ENCODE measurements at places on chromosomes 6 and 20.

DNA sequence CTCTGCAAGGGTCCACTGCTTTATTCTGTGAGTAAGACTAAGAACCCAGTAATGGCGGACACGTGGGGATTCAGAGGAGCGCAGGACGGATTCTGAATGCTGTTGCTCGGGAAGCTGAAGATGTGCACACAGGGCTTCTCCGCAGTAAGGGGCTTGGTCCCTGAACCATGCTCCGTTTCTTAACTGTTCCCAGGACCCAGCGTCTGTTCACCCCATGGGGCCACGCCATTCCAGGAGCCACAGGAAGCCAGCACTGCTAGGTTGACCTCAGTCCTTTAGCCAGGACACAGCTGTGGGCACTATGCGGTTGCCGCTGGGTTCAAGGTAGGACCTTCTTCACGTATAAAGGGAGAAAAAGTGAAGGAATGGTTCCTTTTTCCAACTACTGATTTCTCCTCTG is 59.8 kb downstream of the IRF4 start:
- DNase-seq = no peak

DNA sequence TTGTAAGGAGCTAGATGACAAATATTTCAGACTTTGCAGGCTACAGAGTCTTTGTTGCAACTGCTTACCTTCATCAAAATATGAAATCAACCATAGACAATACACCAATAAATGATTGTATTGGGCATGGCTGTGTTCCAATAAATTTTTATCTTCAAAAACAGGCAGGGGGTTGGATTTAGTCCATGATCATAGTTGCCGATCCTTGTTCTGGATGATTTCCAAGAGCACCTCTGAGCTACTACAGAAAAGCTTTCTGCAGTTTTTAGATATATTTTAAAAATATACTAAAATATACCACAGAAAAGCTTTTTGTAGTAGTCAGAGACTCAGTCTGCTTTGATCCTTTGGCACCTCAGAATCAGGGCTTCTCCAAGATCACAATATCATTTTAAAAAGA is 145.0 kb downstream of the HTR1B start:
- DNase-seq = no peak

DNA sequence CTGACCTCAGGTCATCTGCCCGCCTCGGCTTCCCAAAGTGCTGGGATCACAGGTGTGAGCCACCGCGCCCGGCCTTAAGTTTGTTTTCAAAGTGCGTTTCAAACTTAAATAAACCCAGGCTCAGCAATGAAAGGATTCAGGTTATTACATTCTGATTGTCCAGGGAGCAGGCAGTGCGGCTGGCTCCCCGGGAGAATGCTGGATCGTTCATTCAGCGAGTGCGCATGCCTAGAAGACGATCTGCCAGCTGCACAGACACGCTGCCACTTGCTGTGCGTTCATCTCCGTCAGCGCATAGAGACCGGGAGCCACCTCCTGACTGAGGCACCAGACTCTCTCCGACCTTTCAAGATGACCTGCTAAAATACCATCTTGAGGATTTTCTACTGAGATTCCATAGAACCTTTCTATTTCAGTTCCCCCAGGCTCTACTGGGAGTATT is 163.9 kb upstream of the ZNF217 start:
- no peak for DNase-seq

DNA sequence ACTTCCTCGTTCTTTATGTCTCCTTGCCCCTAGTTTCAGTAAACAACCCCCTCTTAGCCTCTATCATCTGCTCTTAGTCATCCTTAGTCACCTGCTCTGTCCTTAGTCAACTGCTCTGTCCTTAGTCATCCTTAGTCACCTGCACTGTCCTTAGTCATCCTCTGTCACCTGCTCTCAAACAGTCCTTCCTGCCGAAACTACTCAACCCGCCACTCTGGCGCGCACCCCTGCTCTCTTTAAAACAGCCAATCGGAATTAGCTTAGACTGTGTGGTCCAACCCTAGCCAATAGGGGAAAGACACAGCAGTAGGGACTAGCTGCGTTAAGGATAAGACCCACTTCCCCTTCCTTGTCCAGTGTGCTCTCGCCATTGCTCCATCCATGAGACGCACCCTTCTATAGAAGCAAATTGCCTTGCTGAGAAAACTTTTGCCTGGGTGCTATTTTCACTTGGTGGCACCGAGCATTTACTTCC is 73.9 kb downstream of the BACH2 start:
- peak; percentile 46 for DNase-seq

- no peak for DNase-seq
Observed at GRCh38 chr20:1381753-1382591, 10.9 kb downstream of the FKBP1A start.

GRCh38 chr6:70315079-70315751 is 12.3 kb upstream of the COL9A1 start:
- DNase-seq = no peak

All from stimulated activated CD4-positive, alpha-beta T cell treated with anti-CD3 and anti-CD28 coated beads, TNF-alpha, amount 100 ng/mL, for 24 hours (primary cell).